Mucosa of gallbladder (tissue), 1 donor: ENCODE measurements at places on chromosomes 16 and 17. TPM values are rescaled to one million over a fixed set of nuclear protein-coding genes. Genes with fewer than 3 reads are reported as not detected.

DNA sequence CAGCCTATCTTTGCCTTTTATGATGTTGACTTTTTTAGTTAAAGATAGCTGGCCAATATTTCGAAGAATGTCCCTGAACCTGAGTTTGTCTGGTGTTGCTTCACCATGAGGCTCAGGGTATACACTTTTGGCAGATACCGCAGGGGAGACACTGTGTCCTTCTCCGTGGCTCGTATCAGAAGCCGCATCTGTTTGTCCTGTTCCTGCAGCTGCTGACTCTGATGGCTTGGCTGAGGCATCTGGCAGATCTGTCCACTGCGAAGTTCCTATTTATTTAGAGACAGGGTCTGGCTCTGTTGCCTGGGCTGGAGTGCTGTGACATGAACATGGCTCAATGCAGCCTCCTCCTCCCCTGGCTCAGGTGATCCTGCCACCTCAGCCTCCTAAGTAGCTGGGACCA lies 93.5 kb downstream of the CRISPLD2 start:
- DNase-seq, result no peak

- no peak for DNase-seq
Measured at GRCh38 chr16:56192986-56193945, 2.0 kb downstream of the GNAO1 start.

DNA sequence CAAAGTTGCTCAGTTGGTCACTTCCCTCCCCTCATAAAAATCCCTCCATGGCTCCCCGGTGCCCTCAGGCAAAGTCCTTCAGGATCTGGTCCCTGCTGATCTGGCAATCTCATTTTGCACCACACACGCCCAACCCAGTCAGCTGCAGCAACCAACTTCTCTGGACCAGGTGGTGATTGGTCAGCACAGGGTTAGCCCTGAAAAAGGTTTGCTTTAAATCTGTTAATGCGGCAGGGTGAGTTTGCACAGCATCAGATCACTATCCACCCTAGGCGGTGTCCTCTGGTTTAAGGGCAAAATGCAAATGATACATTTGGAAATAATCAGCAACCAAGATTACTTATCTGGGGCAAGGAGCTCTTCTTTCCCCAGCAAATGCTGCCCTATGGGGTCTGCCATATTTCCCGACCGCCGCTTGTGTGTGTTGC lies 42.9 kb upstream of the TNRC6C start:
- no peak for DNase-seq

GRCh38 chr17:83053739-83054451 lies 25.5 kb upstream of the METRNL start:
- peak; percentile 59 for DNase-seq

DNA sequence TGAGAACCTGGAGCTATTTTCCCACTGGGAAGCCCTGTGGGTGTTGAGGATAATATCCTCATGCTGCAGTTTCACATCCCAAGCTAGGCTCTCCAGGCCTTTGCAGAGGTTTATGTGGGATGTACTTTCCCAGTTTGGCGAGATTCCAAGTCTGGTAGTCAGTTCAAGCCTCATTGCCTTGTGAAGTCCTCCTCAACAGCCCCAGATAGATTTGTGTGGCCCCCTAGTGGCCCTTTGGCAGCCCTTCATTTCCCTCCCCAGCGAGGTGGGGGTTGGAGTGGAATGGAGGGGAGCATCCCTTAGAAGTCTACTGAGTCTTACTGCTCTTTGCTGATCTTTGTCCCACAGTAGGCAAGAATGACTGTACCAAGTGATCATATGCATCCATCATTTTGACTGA lies 137.9 kb downstream of the CDH11 start:
- DNase-seq, result peak; percentile 18

DNA sequence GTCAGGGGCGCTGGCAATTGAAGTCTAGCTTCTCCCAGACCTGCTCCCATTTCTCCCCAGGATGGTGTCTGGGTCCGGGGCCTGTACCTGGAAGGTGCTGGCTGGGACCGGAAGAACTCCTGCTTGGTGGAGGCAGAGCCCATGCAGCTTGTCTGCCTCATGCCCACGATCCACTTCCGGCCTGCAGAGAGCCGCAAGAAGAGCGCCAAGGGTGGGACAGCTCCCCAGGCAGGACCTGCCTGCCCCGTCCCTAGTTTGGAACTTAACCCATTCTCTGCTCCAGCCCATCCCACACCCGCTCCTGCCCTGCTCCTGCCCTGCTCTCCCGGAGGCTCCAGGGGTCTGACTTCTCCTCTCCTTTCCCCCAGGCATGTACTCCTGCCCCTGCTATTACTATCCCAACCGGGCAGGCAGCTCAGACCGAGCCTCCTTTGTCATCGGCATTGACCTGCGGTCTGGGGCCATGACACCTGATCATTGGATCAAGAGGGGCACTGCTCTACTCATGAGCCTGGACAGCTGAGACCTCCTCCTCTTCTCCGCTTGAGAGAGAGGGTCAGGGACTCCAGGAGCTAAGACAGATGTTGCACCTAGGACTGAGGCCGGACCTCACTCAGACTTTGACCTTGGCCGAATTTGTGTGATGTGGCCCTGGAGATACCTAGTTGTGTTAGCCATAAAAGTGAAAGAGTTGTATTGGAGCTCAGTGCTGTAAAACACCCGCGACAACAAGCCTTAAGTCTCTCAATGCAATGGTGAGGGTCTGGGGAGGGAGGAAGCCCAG lies 814 bp upstream of the KDM6B start:
- DNase-seq, result no peak

DNA sequence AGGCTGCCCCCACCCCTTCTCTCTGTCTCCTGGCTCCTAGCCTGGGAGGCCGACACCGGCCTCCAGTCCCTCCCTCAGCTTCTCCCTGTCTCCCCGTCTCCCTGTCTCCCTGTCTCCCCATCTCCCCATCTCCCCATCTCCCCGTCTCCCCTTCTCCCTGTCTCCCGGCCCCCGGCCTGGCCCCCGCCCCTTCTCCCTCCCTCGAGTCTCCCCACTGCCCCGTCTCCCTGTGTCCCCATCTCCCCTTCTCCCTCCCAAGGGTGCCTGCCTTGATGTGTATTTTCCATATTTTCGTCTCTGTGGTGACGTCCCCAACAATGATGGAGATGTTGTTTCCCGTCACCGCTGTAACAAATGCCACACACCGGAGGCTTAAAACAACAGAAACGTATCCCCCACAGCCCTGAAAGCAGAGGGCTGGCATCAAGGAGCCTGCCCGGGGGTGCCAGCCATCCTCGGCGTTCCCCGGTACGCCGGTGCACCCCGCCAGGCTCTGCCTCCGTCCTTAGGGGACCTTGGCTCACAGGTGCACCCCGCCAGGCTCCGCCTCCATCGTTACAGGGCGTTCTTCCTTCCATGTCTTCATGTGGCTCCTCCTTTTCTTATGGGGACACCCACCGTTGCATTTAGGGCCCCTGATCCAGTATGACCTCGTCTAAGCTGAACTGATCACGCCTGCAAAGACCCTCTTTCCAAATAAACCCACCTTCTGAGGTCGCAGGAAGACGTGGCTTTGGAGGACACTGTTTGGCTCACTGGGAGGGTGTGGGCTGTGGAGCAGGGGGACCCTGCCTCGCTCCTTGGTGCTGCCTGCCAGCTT lies 151.6 kb downstream of the NPIPB11 start:
- DNase-seq, result no peak

DNA sequence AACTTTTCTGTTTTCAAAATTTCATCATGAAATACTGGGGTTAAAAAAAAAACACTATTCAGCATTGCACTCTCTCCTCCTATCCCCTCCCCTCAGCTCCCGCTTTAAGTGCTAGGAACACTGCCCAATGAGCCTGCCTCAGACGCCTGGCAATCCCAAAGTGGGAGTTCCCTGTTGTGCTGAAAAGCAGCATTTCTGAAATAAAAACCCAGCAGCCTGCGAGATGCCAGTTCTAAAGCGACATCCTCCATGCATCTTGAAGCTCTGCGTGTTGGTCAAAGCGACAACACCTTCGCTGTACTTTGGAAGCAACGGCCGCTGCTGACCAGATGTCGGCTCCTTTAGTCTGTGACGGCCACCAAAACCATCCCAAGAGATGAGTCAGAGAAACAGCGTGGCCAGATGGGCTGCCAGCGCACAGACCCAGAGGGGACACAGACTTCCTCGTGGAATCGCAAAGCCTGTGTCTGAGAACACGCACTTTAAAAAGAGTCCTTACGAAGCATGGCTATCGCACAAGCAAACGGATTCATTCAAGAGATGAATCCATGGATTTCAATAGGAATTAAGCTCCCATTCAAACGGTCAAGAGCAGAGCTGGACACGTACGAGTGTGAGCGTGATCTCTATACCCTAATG lies 32.8 kb downstream of the FBXO31 start:
- no peak for DNase-seq

DNA sequence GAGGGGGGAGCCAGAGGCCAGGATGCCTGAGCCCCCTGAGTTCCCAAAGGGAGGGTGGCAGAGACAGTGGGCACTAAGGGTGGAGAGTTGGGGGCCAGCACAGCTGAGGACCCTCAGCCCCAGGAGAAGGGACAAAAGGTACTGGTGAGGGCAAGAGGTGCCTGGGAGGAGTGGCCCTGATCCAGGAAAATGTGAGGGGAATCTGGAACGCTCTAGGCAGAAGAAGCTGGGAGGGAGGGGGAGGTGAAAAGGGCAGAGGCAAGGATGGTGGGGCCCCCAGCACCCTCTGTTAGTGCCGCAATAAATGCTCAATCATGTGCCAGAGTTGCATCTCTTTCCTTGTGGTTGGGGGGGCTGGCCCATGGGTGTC lies 1.1 kb downstream of the TCAP start:
- DNase-seq, result no peak

GRCh38 chr16:57361404-57361803 lies 2.8 kb downstream of the CCL22 start:
- no peak for DNase-seq

GRCh38 chr16:1871974-1872635 lies at the start of gene MEIOB:
Gene MEIOB (minus strand): TSS chr16:1872164. CDS start chr16:1868175, 3,989 bp downstream.
- DNase-seq, result no peak

- DNase-seq, result no peak
Measured at GRCh38 chr16:9580025-9580424, 488.6 kb downstream of the HAPSTR1 start.

DNA sequence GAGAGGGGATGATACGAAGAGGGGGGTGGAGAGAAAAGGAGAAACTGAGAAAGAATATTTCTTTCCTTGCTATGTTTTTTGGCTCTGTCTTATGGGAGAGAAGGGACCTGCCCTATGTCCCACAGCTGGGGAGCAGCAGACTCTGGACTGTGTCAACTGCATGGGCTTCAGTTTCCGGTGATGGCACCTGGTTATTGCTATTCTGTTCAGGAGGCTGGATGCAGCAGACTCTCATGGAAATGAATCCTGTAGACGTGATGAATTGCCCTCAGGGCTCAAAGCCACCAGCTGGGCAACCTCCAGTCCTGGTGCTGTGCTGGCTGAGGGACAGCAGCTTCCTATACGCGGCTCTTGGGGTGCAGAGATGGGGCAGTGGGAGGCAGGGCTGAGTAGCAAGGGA lies 121.2 kb downstream of the HAPSTR1 start:
- no peak for DNase-seq

DNA sequence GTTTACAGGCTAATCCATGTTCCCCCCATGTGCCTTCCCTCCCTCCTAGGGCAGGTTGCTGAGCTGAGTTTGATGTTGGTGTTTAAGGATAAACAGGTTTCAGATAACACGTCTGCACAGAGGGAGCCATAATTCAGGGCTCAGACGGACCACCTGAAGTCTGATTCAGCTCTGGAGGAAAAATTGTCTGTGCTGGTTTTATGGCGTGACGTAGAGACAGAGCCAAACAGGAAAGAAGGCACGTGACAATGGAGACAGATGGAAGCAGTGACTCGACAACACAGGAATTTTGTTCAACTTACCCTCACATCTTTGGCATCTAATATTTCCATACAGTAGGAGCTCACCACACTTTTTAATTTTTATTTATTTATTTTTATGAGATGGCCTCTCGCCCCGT lies 10.7 kb upstream of the USP10 start:
- no peak for DNase-seq

- DNase-seq, result no peak
Measured at GRCh38 chr17:6184508-6184907, 114.3 kb downstream of the WSCD1 start.

GRCh38 chr16:4795181-4795827 lies at the start of gene SMIM22:
Gene SMIM22 (plus strand): TSS chr16:4795369. CDS start chr16:4795735, 366 bp downstream.
- DNase-seq, result peak; percentile 62

GRCh38 chr17:36901506-36901905 lies 35.8 kb upstream of the LHX1 start:
- no peak for DNase-seq

DNA sequence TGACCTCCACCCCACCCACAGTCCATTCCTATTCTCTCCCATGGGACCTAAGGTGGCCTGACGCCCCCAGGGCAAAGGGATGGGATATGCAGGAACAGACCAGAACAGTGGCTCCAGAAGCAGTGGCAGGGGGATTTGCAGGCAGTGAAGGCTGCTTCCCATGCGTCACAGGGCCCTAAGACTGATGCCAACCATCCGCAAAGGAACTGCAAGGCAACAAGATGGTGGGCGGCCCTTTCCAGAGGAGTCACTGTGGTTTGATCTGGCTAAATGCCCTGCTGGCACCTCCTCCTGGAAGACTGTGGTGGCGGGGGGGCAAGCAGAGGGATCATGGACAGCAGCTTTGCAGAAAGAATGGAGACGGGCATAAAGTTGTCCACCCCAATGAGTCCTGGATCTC lies 4.4 kb upstream of the SLC39A11 start:
- no peak for DNase-seq

- DNase-seq, result no peak
Measured at GRCh38 chr16:53111078-53111791, 56.4 kb downstream of the CHD9 start.

The SMIM5 gene
- 15.5 TPM for total RNA-seq

The AANAT gene
- total RNA-seq, result not detected

The PDILT gene
- not detected for total RNA-seq

The KRTAP2-1 gene
- total RNA-seq, result not detected
